ENCODE measurements at places on chromosomes 4 and X.

- no peak for DNase-seq
These were observed 1263.6 kb upstream of the ADGRL3 start for GRCh38 chr4:59936566-59936965.

DNA sequence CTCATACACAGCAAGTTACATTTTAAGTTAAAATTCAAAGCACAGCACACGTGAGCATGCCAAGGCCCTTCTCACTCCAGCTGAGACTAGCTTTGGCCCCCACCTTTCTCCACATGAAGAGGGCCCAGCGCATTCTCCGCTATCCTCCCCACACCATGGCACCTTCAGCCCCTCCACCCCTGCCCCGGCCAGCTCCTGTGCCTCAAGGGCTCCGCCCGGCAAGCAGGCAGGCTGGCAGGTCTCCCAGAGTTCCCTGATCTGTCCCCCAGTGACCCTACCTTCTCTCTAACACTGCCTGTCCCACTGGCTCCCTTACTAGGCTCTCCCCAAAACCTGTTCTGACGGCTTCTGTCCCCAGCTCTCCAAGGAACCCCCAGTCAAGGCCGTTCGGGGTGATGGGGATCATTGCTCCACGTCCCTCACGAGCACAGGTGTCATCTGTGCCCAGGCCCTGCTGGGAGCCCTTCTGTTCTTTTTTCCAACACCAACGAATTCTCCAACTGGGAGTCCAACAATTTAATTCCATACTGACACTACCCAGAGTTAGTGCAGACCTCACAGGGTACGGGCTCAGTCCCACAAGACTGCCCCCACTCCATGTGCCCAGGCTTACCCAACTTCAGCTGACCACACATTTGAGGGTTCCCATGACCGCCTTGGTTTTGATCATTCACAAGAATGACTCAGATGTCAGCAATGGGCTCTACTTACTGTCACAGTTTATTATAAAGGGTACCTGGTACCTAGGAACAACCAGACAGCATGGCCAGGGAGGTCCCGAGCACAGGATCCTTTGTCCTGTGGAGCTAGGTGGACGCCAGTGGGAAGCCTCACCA lies 4.2 kb downstream of the LETM1 start:
- DNase-seq: no peak

- DNase-seq: peak; percentile 21
These were observed 8.2 kb downstream of the PRRG3 start for GRCh38 chrX:151703487-151703886.

GRCh38 chrX:137568741-137569469 lies 3.0 kb downstream of the ZIC3 start:
- no peak for DNase-seq

DNA sequence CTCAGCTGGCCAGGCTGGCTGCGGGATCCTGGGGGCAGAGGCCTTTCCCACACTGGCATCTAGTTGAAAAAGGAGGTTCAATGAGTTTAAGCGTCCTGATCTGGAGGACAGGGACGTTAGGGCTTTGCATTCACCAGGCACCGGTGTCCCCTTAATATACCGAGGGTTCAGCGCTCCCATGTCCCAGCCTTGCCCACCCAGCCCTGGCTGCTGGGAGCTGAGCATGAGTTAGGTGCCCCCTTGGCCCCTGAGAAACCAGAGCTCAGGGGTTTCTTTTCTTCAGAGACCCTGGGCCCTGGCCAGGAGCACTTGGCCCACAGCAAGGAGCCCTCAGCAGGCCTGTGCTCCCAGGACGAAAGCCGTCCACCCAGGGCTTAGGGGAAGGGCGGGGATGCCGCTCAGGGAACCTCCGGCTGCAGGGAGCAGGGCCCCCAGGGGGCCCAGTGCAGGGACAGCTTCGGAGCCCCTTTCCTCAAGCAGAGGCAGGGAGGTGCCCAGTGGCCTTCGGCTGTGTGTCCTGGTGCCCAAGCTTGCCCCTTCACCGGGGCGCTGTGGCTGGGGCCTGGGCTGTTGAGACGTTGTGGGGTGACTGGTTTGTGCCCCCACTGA lies 20.9 kb upstream of the DUSP9 start:
- DNase-seq: no peak

GRCh38 chr4:123599061-123599919 lies 202.7 kb downstream of the SPRY1 start:
- peak; percentile 66 for DNase-seq
